ENCODE measurements at places on chromosomes 7 and 10.

- DNase-seq: no peak
Measured at GRCh38 chr7:142689439-142690120, 59.7 kb upstream of the PRSS1 start.

DNA sequence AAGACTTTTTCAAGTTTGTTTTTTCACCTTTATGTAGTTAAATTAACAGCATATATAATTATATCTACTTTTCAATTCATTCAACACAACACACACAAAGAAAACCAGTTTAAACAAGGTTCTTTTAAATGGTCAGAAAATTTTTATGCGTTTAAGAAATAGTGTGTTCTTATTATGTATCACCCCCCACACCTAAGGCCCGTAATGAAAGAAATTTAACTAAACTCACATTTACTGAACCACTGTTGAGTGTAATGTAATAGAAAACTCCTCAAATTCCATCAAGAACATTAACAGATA is 19.0 kb upstream of the ITGB8 start:
- DNase-seq: no peak

- no peak for DNase-seq
Measured at GRCh38 chr7:155848691-155849669, 36.7 kb upstream of the SHH start.

GRCh38 chr7:137772748-137773147 is 74.0 kb downstream of the DGKI start:
- no peak for DNase-seq

DNA sequence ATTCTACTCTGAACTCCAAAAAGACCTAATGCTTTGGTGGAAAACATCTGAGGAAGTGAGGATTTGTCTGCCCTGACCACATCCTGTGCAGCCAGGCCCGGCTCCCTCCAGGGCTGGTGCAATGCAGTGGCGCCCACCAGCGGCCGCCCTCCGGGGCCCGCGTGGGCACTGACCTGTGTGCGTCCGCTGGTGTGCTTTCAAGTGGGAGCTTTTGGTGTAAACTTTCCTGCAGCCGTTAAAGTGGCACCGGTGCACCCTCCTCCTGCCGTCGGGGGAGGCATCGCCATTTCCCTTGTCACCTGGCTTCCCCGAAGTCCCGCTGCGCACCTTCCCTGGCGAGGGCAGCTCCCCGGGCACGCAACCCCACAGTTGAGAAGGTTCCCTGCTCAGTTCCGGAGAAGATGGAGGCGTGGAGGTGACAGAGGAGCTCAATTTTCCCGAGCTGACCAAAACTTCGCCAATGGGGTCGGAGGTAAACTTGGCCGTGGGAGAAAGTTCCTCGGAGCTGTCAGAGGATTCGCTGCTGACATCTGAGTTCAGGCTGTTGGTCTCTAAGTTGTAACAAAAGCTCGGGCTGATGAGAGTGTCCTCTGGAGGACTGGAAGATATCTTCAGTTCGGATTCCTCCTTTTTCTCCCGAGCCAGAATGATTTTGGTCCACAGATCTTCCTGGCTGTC is 3.4 kb downstream of the KLF6 start:
- peak; percentile 67 for DNase-seq

- DNase-seq: peak; percentile 46
Measured at GRCh38 chr10:15879058-15879457, 18.8 kb upstream of the MINDY3 start.

GRCh38 chr7:88111140-88111743 is 108.6 kb downstream of the SRI start:
- DNase-seq: no peak

DNA sequence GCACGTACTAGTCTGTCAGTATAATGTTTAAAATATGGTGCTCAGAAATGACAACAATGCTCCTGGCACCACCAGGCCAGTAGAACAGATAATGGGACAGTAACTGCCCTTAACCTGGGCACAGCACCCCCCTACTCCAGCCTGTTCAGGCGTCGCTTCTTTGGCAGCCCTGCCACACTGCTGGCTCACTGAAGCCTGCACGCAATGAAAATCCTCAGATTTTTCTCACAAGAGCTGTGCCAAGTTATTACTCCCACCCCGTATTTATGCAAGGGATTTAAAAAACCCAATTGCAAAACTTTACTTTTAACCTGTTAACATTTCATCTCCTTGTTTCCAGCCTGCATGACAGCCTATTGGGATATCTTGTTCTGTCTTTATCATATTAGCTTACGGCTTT is 56.6 kb upstream of the LAMB1 start:
- DNase-seq: no peak

GRCh38 chr7:41053820-41054219 is 649.1 kb downstream of the INHBA start:
- DNase-seq: no peak
